AG08396 (cell line): ENCODE measurements at places on chromosomes 3 and 15.

GRCh38 chr15:69413822-69414700 is at the start of gene KIF23:
Gene KIF23 (plus strand): TSS chr15:69414349. CDS start chr15:69414466, 117 bp downstream.
- peak; percentile 97 for DNase-seq

- DNase-seq: peak; percentile 24
Observed at GRCh38 chr3:41200669-41201021, 1.3 kb downstream of the CTNNB1 start.

DNA sequence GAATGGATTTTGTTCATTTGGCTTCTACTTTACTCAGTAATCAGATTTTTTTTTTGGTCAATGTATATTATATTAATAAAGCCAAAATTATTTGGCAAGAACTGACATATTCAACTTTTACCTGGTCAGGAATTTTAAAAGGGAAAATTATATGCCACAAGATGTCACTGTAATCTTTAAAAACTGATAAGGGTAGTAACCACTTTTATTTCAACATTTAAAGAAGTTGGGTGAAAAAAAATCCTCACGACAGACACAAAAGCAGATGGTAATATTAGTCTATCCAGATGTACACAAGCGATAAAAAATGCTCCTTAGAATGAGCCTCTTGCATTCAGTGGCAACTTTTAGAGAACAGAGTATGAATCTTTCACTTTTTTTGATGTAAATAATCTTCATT is 101.9 kb downstream of the SERPINI1 start:
- DNase-seq: no peak

GRCh38 chr3:5634411-5634810 is 446.9 kb downstream of the EDEM1 start:
- DNase-seq: no peak

DNA sequence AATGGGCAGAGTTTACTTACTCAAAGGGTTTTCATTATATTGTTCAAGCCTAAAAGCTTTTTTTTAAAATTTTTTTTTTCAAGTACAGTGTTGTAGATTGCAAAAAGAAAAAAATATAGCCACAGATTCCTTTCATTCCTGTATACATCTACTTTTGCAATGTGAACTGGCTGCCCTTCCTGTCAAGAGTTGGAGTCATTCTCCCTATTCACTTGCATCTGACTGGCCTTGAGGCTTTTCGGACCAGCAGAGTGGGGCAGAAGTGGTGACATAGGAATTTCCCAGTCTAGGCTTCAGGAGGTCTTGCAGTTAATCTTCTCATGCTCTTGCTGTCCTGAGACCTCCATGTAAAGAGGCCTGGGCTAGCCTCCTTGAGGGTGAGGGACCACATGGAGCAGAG is 218.3 kb upstream of the CFAP20DC start:
- no peak for DNase-seq

GRCh38 chr3:102200126-102200525 is 234.7 kb upstream of the ZPLD1 start:
- no peak for DNase-seq
